HT-29 (cell line): ENCODE measurements at places on chromosomes 11 and 22.

DNA sequence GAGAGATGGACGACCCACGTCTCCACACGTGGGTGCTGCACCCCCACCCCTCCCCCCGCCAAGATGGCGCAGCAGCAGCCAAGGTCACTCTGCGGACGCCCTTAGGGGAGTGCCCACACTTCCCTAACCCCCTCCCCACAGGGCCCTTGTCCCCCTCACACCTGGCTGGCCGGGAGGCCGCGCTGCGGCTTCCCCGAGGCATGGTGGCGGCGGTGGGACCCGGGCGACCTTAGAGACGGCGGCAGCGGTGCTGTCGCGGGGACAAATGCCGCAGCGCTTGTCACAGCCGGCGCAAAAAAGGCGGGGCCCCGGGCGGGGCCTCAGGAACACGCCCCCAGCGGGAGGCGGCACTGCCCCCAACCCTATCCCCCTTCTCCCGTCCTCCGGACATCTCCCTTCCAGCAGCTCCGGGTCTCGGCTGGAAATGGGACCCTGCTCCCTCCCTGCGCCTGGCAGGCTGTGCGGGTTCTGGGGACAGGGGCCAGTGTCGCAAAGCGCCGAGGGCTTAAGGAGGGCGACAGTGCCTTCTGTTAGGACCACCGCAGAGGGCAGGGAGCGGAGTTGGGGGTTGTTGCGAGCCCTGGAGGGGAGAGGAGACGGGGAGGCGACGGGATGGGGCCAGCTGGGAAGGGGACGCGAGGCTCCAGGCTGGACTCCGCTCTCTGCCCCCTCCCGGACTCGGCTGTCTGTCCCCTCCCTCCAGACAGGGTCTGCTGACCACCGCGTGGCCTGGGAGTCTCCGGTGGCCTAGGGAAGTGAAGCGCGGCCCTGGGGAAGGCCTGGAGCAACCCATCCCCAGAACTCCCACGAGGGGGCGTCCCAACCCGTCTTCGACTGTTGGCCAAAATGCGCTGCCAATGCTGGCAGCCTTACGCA lies at the start of gene CHCHD10:
TSS of gene CHCHD10 (minus strand) at position 300 of the 876 bp plus-strand sequence. CDS start at position 202, 98 bp downstream.
- peak; percentile 70 for DNase-seq

- DNase-seq, result peak; percentile 73
Measured at GRCh38 chr22:17785185-17786184, 11.2 kb upstream of the BID start.

DNA sequence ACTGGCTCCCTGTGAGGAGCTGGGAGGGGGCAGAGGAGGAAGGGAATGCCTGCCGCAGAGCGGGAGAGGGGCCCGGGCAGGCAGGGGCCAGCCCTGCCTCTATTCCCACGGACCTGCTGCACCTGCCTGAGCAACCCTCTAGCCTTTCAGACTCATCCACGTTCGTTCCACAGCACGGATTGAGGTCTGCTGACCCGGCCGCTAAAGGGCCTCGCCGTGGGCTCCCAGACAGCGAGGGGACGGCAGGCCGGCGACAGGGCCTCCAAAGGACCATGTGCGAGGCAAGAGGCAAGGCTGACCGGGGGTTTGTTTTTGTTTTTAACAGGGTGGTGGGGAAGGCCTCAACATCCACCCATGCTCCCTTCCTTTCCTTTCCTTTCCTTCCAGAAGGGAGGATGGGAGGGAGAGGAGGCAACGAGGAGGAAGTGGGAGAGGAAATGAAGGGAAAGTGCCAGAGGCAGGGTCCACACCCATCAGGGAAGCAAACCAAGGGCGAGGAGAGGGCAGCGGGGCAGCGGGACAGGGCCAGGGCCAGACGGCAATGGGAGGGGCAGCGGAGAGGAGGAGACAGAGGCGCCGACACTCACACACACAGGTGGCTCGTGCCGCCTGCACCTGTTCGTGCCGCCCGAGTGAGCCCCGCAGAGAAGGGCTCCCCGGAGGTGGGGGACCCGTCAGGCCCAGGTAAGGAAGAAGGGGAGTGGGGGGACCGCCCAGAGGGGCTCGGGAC lies 7.5 kb downstream of the LRFN4 start:
- peak; percentile 48 for DNase-seq

DNA sequence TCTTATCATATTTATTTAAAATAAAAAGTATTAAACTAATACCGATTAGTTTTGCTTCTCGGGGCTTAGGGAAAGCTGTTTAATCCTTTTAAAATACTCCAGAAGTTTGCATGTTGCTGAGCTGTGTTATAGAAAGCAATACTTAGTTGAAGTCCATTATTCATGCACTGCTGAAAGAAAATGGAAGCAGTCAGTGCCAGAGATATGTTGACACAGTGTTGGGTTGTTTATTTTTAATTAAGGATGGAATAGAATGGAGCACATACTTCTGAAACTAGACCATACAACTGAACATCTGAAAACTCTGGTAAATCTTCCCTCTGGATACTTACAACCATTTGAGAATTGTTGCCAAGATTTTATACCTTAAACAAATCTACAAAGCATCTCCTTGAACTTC lies 282.7 kb upstream of the CCDC179 start:
- DNase-seq, result no peak

DNA sequence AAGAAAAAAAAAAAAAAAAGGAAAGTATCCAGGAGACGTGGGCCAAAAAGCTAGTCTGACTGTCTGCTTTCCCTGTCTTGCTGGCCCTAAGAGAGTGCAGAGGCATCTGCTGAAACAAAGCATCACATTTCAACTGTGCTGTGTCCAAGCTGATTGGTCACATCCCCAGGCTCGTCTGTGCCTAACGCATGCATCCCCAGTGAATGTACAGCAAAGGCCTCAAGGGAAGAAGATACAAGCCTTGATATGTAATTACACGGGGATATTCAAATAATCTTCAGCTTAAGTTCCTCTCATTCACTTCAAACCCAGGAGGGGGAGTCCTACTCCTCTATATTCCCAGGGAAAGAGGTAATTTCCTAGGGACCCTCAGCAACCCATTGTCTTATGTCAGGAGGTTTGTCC lies 5.4 kb upstream of the SORL1 start:
- peak; percentile 24 for DNase-seq

DNA sequence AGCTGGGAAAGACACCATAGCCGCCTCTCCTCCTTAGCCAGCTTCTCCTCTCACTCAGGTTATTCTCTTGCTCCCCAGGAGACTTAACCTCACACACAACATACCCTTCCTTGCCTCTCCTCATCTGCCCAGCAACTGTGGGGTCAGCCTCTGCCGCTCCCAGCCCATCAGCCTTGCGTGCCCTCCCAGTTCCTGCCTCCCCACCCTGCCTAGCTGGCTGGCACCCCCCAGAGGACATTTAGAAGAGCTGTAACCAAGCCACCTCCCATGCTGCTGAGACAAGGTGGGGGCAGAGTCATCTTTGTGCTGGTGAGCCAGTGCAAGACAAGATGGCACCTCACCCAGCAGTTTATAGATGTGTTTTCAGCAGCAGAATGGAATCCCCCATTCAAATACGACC lies 38.2 kb downstream of the TOM1 start:
- no peak for DNase-seq

DNA sequence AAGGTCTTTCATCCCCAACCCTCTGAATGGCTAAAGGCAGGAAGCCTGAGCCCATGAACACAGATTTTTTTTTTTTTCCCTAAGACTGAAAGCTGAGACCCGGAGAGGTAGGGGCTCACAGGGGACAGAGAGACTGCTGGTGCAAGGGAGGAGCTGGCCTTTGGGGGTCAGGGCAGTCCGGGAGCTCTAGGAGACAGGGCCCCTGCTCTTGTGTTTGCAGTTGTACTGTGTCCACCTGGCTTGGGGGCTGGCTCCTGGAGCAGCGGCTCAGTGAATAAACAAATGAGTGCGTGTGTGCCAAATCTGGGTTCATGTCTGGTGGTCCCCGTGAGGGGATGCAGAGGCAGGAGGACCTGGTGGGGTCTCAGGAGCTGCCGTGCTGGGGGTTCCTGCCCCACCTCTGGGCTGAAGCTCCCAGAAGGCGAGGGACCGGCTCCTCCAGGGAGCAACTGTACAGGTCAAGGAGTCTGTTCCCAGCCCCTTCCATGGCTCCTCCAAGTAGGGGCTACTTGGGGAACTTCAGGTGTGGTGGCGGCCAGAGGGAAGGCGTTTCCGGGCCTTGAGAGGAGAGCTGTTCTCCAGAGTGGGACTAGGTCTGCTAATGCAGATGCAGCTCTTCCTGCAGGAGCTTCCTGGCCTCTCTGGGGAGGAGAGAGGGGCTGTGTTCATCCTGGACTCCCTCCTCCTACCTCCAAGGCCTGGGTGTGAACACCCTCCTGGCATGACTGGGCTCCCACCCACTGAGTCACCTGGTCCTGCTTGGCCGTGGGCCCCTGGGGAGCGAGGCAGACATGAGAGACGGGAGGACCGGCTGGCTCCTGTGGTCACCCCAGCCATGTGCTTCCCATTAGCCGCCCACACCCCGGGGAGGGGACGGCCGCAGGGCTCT lies 57.6 kb downstream of the FBXO7 start:
- no peak for DNase-seq

DNA sequence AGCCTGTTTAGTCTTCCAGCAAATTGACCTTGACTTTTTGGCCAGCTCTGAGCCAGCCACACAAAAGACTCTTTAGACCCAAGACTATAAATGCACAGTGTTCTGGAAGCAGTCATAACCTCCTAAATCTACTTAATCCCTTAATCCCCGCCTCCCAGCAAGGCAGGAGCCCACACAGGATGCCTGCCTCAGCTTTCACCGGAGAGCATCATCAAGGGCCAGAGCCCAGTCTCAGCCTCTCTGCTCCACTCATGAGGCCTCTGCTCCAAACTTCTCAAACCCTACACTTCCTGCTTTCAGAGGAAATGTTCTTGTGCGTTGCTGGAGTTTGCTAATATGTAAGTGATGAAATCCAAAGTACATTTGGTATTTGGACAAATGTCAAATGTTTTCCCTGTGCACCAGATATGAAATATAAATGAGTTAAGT lies 57.9 kb upstream of the FSHB start:
- DNase-seq, result peak; percentile 34

- peak; percentile 68 for DNase-seq
Measured at GRCh38 chr22:50306753-50307749, at the start of gene PLXNB2. PLXNB2 (minus strand) TSS chr22:50307646; CDS start chr22:50290584, 17,062 bp downstream.

DNA sequence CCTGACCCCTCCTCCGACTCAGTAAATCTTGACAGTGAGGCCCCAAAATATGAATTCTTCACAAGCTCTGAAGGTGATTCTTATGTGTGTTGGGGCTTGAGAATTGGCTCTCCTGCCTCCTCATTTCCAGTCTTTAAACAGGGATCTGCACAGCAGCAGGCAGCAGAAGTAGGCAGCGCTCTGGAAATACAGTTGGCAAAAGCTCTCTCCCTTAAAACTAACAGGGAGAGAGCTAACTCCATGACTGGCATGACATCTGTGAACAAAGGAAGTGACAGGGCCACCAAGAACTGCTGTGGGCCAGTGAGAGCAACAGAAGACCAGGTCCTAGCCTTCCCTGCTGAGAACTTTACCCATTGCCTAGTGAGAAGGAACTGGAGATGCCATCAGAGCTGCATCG lies 70.1 kb downstream of the PANX1 start:
- DNase-seq, result no peak

DNA sequence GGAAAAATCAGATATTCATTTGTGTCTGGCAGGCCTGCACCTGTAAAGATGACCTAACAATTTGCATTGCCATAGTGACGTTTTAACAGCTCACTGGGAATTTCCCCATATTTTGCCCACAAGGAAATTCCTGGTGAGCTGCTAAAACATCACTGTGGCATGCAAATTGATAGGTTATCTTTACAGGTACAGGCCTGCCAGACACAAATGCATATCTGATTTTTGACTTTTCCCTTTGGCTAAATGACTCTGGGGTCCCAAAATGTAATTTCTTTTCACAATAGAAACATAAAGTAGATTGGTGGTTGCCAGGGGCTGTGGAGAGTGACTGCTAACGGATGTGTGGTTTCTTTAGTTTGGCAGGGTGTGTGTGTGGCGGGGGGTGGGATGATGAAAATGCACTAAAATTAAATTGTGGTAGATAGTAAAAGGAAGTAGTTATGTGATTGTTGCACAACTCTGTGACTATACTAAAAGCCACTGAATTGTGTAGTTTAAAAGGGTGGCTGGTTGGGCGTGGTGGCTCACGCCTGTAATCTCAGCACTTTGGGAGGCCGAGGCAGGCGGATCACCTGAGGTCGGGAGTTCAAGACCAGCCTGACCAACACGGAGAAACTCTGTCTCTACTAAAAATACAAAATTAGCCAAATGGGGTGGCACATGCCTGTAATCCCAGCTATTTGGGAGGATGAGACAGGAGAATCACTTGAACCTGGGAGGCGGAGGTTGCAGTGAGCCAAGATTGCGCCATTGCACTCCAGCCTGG lies 18.5 kb upstream of the FEZ1 start:
- DNase-seq, result no peak

DNA sequence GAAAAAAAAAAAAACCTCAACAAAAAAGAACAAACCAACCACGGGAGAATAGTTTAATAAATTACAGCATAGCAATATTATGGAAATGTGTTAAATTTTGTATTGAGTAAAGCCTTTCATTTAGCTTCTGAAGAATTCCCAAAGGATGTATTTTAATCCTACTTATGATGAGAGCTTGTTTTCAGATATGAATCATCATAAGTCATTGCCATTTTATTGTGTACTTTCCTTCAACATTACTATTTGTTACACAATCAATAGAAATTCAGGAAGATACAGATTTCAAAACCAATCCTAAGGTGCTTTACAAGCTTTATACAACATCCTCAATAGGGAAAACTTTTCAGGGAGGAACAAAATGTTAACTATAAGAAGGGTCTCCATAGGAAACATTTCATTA lies 200.6 kb upstream of the CTSC start:
- peak; percentile 30 for DNase-seq

DNA sequence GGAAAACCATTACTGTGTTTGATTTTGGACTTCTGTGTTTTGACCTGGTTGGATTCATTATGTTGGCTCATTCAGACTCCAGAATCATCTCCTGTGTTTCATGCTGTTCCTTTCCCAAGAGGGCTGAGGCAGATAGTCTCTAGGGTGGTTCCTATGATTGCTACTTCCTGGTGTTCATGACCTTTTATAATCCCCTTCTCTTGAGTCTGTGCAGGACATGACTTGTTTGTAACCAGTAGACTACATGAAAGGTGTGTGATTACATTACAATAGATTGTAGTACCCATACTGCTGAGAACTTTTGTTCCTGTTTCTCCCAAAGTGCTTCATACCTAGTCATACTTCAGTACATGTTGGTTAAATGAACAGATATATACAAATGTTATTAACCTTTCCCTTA lies 700.6 kb downstream of the METTL15 start:
- DNase-seq, result peak; percentile 53

GRCh38 chr11:94117871-94118270 lies 10.8 kb upstream of the PANX1 start:
- DNase-seq, result no peak

- DNase-seq, result peak; percentile 64
Measured at GRCh38 chr11:86360775-86361395, 13.8 kb upstream of the CCDC81 start.

GRCh38 chr11:72584293-72584938 lies 89.8 kb downstream of the PDE2A start:
- no peak for DNase-seq

DNA sequence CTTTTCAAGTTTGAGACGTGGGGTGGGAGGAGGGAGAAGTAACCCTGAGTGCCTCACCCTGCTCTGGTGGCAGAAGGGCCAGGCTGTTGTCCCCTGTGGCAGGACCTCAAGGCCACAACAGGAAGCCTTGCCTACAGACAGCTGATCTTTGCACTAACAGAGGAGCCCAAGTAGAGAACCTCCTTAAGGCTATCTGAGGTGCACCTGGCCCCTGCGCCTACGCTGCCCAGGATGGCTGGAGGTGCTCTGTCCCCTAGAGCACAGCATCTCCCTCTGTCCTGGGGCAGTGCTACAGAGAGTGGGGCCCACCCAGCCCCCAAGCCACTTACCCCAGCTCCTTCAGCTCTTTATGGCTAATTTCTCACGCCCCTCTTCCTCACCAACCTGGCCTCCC lies 27.0 kb downstream of the MYO7A start:
- no peak for DNase-seq

- DNase-seq, result no peak
Measured at GRCh38 chr22:47724751-47725150, 962.3 kb downstream of the TBC1D22A start.
